Aorta (tissue), 5 donors: ENCODE measurements at places on chromosomes 5 and 9. TPM values are rescaled to one million over a fixed set of nuclear protein-coding genes. Genes with fewer than 3 reads are reported as not detected.

The C9orf40 gene
- 3.8 TPM for total RNA-seq

The MCTP1 gene
- 103 TPM for total RNA-seq

The TMEM161B gene
- total RNA-seq = 15.9 TPM

The FGF10 gene
- total RNA-seq = 11.3 TPM

The WDR38 gene
- not detected for total RNA-seq

The SLC36A2 gene
- total RNA-seq = not detected

The HMCN2 gene
- total RNA-seq = 14.8 TPM

The IRX4 gene
- not detected for total RNA-seq

The IFNK gene
- total RNA-seq = not detected

The PPP3R2 gene
- total RNA-seq = not detected

The RGS14 gene
- total RNA-seq = 8.8 TPM
